ENCODE measurements at places on chromosomes 11 and 22.

DNA sequence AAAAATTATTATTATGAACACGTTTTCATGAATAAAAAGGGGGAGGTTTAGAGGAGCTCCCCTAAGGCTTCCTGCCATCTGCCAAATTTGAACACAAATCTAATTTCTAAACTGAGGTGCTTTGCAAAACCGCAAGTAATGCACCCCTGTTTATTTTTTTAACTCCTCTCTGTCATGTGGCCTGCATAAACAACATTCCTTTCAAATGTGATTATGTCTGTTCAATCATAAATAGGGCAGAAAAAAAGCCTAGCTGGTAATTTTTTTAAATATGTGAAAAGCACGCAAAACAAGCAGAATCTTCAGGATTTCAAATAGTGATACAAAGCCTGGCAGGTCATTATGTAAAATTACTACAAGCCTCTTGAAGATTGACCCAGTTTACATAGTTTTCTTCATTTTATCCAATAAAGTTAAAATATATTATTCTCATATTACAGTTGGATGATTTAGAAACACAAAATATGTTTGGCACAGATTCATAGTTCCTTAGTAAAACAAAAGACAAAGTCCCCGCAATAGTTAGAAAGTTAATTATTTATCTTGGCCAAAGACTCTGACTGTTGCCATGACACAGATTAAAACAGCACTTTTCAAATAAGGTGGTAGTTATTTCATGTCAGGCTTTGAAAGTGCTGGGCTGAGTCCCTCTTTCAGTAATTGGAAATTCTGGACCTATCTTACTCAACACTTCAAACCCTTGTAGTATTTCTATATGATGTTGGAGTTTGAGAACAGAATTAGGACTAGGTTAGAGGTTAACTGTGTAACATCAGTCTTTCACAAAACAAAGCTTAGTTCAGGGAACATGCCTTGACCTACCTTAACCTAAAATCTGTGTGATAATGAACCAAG is 200.3 kb upstream of the MPPED2 start:
- DNase-seq: peak; percentile 58

- no peak for DNase-seq
Observed at GRCh38 chr11:31045335-31045734, 324.2 kb downstream of the DCDC1 start.

DNA sequence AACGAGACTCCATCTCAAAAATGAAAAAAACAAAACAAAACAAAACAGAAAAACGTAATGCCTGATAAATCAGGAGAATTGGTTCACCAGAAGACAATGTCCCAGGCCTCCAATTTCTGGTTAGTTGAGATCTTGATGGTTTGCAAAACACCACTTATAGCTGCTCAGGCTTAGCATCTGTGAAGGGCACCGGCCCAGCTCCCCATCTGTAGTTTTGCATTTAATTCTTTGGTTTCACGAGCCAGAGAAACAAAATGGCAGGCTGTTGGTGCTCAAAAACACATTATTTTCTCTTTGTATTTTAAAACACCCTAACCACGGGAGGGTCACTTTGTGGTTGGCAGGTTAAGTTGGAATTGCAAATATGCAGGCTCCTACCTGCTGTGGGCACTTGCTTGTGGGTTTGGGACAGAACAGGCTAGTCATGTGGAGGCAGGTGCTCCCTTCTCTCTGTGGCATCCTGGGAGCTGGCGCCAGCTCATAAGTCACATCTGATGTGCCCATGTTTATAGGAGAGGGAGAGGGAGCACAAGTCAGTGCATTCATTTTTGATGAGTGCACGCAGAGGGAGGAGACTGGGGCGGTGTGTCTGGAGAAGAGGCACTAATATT is 145.9 kb downstream of the CEP164 start:
- DNase-seq: no peak

DNA sequence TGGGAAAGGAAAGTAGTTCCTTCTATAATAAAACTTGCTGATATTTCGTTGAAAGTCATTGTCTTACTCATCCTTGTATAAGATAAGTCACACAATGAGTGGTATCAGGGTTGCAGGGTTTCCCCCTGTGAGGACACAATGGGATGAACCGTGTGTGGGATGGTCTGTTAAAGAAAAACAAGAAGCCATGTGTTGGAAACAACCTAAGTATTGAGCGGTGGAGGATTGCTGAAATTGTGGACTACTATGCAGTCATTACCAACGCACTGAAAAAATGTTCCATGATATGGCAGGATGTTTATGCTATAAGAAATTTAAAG is 28.6 kb downstream of the PTPRJ start:
- DNase-seq: no peak
